ENCODE measurements at places on chromosomes 7 and 10. TPM values are rescaled to one million over a fixed set of nuclear protein-coding genes. Genes with fewer than 3 reads are reported as not detected.

The VAX1 gene
- not detected for total RNA-seq

The CPEB3 gene
- 0.48 TPM for total RNA-seq

The TEX47 gene
- total RNA-seq: not detected

The FAM13C gene
- 0.24 TPM for total RNA-seq

The EGFR gene
- 281 TPM for total RNA-seq

The ADAM8 gene
- total RNA-seq: 17.5 TPM

All from tracheal epithelial cell (primary cell).